Neural crest cell (in vitro differentiated cells): ENCODE measurements at places on chromosomes 7 and 10. TPM values are rescaled to one million over a fixed set of nuclear protein-coding genes. Genes with fewer than 3 reads are reported as not detected.

- peak; percentile 70 for DNase-seq
Measured at GRCh38 chr10:21078410-21079329, 181.6 kb upstream of the NEBL start.

DNA sequence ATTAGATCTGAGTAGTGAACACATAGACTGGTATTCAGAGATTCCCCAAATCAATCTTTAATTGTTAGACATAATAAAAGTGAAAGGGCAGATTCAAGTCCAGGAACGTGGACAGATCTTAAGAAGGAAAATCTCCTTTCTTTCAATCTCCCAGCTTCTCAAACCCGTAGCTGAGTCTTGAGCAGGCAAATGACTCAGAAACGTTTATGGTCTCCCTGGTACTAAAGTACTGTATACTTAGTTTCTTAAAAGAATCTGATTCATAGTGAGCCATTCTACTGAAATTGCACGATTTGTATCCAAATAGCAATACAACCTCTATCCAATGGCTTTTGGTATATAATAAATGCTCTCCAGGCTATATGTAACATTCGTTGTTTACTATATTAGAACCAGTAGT lies 140.4 kb upstream of the RHEB start:
- no peak for DNase-seq

DNA sequence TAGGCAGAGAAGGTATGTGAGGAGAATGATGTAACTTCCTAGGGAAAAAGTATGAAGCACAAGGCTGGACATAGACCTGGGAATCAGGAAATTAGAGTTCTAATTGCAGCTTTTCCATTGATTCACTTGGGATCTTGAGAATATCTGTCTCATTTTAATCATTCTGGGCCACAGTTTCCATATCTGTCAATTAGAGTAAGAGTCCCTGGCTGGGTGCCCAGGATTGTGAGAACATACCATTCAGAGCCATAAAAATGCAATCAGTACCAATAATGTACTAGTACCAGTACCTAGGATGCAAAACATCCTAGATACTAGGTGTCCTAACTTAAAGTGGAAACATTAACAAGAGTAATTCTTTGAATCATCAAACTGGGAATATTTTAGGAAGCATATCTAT lies 29.6 kb downstream of the CAV1 start:
- no peak for DNase-seq

SYNPO2L gene
- total RNA-seq: 0.12 and 0.20 TPM in 2 replicates

TMEM229A gene
- 10.3 and 10.9 TPM in 2 replicates for total RNA-seq

RADIL gene
- total RNA-seq: 12.2 and 13.8 TPM in 2 replicates
